Suppressor macrophage treated with lipopolysaccharide for 1 hour (primary cell): ENCODE measurements at places on chromosomes 16 and 17.

- DNase-seq = peak; percentile 88
These were observed 4.5 kb downstream of the RMI2 start for GRCh38 chr16:11349599-11350276.

DNA sequence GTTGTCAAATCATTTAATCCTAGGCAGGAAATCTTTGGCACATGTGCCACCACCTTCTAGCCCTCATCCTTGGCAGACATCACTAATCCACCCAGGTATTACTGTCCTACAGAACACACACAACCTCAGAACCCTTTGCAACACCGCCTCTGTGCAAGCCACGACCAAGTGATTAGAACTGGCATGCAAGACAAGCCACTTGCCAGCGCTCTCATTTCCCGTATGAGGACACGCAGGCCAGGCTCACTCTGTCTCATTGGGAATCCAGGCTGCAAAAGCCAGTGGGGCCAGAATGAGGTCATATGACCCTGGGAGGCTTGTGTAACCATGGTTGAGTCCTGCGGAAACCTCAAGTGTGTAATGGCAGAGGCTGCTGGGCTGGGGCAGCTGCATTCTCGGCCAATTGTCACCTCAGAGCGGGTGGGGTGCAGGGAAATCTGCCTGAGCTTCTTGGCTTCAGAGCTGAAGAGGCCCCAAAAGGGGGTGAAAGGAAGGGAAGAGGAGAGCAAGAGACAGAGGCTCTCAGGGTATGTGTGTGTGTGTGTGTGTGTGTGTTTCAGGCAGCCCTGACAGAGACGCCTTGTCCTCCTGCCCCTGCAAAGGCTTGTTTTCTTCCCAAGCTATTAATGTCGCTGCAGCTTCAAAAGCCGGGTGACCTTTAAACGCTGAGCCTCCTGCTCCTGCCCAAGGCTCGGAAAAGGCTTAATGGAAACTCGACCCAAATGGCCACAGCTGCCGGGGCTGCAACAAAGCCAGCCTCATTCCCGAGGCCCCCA is 43.2 kb upstream of the MRPS23 start:
- peak; percentile 98 for DNase-seq

DNA sequence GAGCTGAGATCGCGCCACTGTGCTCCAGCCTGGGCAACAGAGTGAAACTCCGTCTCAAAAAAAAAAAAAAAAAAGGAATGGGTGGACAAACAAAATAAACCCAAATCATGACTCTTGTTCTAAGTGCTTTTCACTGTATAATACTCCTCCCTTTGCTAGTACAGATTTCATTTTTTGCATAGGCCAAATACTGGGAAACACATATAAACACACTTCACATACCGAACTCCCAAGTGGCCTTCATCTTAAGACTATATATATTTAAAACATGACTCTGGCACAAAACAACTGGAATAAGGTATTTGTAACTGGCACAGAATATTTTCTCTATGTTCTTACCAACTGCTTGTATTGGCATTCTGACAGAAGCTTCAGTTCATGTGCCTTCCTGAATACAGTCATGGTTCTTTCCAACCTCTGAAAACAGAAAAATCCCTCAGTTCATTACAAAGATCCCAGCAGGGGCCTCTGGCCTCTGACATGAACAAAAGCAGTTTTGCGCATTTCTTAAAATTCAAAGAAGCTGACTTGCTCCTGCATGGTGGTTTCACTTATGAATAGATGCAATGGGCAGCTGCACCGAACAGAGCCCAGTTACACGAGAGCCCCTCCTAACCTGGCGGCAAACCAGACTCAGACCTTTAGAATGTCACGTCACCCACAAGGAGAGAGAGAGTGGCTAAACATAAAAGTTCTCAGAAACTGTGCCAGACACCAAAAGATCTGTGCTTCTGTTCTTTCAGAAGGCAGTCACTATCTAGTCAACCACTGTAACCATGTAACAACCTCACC is 19.1 kb upstream of the COPRS start:
- DNase-seq = no peak

DNA sequence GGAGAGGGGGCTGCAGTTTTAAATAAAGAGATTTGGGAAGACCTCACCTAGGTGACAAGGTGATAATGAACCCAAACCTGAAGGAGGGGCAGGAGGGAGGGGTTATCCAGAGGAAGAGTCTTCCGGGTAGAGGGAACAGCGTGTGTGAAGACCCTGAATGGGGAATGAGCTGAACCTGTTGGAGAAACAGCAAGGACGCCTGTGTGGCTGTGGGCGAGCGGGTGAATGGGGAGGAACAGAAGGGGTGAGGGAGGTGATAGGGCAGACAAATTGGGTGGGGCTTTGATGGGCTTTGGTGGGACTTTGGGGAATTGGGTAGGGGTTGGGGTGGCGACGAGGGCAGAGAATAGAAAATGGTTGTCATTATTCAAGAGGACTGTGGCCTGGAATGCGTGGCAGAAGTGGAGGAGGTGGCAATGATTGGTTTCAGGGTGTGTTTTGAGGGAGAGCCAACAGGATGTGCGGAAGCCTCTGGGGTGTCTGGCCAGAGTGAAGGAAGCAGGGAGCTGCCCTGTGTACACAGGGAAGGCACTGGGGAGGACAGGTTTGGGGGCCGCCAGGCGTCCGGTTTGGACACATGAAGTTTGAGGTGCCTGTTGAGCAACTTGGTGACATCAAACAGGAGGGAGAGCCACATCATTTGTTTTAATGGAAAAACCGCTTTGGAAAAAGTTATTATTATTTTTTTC is 48.7 kb downstream of the NKD1 start:
- no peak for DNase-seq

DNA sequence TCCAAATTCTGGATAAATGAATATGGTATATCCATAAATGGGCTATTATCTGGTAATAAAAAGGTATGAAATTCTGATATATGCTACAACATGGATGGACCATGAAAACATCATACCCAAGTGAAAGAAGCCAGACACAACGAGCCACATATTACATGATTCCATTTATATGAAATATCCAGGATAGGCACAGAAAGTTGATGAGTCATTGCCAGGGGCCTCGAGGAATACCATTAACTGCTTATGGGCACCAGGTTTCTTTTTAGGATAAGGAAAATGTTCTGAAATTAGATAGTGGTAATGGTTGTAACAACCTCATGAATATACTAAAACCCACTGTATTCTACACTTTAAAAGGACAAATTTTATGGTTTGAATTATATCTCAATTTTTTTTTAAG is 123.2 kb downstream of the PITPNC1 start:
- no peak for DNase-seq

GRCh38 chr17:37608351-37609169 is 658 bp downstream of the SYNRG start:
- peak; percentile 53 for DNase-seq

- peak; percentile 65 for DNase-seq
These were observed 41.3 kb downstream of the IRF8 start for GRCh38 chr16:85940214-85940613.

- no peak for DNase-seq
These were observed 422.1 kb upstream of the SALL1 start for GRCh38 chr16:51573191-51573590.

- DNase-seq = no peak
These were observed 29.2 kb downstream of the DCAKD start for GRCh38 chr17:45022288-45022648.

- DNase-seq = no peak
These were observed 78.0 kb upstream of the DOC2B start for GRCh38 chr17:259341-259976.

- DNase-seq = no peak
These were observed 251.1 kb downstream of the ABCC12 start for GRCh38 chr16:47904691-47905090.

DNA sequence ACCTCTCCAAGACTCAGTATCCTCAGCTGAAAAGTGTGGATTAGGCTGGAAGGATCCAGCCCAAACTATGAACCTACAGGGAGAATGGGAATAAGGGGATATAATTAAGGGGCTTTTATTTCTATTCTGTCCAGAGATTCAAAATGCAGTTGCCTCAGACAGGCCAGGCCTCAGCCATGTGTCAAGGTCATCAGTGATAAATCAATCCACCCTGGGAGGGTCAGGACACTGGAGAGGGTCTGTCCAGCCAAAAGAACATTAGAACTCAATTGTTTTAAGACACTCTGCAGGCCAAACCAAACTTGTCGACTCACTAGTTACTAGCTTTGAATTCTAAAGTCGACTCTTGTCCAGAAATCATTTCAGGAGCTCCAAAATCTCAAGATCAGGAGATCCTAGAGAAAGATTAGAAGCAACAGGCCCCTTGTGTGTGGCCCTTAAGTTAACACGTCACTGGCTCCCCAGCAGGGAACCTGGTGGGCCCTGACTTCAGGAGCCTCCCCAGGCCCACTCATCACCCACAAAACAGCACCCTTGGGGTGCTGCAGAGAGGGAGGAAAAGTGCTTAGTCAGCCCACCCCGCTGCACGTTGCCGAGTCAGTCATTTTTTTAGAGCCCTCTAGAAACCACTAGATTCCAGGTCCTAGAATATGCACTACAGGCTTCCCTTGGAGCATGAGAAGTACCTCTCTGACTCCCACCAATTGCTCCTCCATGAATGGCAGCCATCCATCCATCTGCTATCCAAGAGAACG is 156.8 kb downstream of the XYLT1 start:
- no peak for DNase-seq

DNA sequence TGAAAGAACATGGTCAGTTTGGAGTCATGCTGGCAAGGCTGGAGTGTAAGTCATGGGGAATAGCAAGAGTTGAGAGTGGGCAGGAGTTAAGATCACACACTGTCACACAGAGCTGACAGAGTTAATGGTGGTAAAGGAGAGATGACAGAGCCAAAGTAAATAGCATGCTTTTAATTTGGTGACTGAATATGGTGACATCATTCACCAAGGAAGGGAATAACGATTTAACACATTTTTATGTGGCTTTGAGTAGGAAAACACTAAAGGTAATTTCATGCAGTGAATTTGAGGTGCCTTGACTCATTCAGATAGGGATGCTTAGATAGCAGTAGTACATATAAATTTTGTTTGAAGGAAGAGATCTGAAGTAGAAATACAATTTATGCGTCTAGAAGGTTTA is 42.1 kb downstream of the SYNRG start:
- DNase-seq = no peak

DNA sequence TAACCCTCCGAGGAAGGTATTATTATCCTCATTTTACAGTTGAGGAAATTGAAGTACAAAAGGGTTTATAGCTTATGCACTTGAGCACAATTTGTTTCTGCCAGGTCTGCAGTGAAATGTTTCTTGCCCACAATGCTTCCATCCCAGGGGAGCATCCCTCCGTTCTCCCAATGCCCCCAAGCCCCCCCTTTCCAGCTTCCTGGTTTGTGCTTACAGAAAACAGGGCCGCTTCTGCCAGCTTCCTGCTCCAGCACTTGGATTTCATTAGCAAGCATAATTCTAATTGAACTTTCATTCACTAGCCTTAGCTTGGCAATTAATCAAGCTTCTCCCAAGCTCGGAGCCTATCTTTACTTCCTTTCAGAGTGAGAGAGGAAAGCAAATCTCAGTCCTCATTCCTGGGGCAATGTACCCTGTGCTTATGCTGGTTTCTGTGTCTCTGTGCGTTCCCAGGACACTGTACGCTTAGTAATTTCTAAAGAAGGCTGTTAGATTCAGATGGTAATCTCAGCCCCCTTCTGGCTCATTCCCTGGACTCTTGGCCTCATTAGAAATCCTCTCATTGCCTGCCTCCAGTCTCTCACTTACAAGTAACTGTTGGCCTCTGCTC is 141.6 kb downstream of the HS3ST2 start:
- no peak for DNase-seq

- no peak for DNase-seq
These were observed 4.8 kb downstream of the MEAK7 start for GRCh38 chr16:84499638-84500037.

- peak; percentile 96 for DNase-seq
These were observed 378.8 kb upstream of the TNRC6C start for GRCh38 chr17:77579682-77580081.

GRCh38 chr17:76089680-76090516 is 10.9 kb downstream of the ZACN start:
- no peak for DNase-seq

DNA sequence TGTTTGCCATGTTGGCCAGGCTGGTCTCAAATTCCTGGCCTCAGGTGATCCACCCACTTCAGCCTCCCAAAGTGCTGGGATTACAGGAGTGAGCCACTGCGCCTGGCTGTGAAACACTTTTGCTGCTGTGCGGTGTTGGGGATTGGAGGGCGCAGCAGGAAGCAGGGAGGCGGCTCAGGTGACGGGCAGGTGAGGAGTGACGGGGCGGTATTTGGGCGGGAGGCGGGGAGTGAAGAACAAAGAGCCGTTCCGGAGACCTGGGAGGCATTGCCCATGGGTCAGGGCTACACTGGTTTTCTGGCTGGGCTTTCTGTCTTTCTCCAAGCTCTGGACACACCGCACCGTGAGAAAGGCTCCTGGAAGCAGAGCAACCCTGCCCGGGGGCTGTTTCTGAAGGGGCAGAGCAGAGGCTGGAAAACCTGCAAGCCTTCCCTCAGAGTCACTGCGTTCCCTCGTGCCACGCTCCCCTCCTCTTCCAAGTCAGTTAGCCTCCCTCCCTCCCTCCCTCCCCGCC is 22.1 kb downstream of the CRISPLD2 start:
- no peak for DNase-seq

- no peak for DNase-seq
These were observed 147.6 kb downstream of the SOX9 start for GRCh38 chr17:72268431-72268830.

DNA sequence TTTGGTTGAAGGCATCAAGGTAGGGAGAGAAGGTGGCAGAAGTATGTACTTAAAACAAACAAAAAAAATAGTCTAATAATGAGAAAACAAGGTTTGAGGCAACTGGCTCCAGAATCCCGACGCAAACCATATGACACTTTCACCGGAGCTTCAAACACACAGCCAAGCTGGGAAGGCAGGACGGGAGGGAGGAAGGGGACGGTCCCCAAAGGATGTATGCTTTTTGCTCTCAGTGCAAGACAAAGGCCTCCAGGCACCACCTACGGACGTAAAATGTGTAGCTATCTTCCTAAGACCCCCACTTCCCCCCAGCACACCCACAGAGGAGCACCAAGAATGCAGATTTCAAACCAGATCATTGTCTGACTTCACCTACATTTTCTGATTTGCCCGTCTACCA is 102.3 kb downstream of the ZFHX3 start:
- DNase-seq = no peak

DNA sequence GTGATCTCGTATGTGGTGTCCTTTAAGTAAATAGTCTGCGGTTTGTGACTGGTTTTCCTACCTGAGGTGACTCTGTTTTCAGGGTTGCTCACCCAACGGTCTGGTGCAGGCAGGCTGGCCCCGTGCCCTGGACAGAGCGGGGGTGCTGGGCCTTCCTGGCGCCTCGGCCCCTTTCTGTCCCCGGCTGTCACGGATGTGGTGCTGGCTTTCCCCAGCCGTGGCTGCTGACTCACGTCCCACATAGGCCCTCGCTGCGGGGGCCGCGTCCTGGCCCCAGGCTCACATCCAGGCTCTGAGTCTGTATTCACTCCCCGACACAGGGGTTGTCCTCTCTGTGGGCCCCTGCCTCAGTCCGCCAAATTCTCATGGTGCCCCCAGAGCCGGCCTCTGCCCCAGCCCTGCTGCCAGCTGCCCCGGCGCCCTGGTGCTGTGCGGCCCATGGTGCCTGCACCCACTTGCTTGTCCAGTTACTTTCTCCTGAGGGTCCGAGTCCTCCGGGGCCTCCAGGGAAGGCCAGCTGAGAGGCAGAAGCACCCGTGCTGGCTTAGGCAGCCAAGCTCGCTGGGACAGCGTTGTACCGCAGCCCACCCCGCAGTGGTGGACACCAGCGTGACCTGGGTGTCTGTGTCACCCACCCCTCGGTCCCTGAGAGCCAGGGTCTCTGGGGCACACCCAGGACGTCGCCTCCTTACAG is 5.9 kb downstream of the CHMP6 start:
- DNase-seq = no peak

- DNase-seq = no peak
These were observed 64.1 kb upstream of the LGALS9 start for GRCh38 chr17:27566671-27567562.

GRCh38 chr16:49661465-49662187 is 194.3 kb downstream of the ZNF423 start:
- no peak for DNase-seq
